Activated CD4-positive, alpha-beta T cell treated with anti-CD3 and anti-CD28 coated beads, Interleukin-2, amount 50 U/mL, for 48 hours (primary cell): ENCODE measurements at places on chromosomes 2 and 18.

DNA sequence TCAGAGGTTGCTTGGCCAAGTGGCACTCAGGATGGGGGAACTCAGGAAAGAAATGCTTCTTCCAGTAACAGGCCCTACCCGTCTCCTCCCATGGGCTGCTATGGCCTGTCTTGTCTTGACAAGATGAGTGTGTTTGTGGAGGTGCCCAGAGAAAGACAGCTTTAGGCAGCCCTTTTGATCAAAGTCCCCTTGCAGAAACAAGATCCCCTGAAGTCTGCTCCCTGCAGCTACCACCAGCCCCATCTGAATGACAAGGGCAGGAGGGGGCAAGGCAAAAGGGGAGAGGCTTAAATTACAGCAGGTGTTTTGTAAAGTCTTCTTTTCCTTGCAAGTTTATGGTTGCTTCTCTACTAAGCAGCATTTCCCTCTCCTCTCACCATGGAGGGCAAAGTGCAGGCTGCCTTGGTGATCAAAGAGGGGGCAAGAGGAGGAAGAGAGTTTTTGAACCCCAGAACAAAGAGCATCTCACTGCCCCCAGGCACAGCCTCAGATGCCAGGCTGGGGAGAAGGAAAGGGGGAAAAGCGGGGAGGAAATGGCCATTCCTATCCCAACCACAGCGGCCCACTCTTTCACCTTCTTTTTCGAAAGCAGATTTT, 6.7 kb downstream of the EVA1A start:
- DNase-seq = no peak

DNA sequence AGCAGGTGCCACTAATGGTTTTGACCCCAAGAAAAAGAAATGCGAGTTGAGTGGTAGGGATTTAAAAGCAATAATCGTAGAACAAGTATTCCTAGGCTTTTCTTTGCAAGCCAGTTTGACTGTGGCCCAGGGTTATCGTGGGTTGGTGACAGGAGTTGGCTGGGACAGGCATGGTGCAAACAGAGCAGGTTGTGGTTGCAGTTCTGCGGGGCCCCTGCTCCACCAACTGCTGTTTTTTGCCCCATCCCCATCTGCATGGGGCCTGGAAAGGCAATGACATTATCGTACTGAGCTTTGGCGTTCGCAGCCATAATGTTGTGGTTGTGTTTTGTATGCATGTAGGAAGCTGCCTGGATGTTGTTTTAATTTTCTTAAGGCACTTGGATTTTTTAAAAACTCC, 274.0 kb downstream of the TSN start:
- no peak for DNase-seq

GRCh38 chr2:15694589-15694986, 102.9 kb downstream of the DDX1 start:
- no peak for DNase-seq

- no peak for DNase-seq
Observed at GRCh38 chr2:217837530-217837929, 165.3 kb downstream of the TNS1 start.

- no peak for DNase-seq
Observed at GRCh38 chr2:127630864-127631540, 15.0 kb upstream of the GPR17 start.

DNA sequence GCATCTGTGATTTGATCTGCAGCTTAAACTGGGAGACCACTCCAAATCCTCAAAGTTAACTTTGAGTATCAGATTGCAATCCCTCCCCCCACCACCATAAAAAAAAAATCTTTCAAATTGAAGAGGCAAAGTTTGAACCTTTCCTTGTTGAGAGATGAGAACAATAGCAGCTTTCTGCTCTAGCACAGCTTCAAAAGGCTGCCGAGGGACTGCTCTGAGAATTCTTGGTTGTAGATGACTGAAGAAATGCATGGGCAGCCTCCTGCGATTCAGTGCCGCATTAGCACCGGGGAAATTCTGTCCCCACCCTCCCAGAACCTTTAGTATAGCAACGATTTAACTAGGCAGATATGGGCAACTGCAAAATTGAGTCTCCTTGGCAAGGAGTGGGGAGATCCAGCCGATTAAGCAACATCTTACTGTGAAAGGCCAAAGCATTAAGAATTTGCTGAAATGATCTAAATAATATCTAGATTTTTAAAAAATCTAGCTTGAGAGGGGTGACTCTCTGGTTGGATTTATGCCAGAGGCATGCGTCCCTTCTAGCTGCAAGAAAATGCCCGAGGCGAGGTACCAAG, 3.9 kb upstream of the SP5 start:
- DNase-seq = no peak

DNA sequence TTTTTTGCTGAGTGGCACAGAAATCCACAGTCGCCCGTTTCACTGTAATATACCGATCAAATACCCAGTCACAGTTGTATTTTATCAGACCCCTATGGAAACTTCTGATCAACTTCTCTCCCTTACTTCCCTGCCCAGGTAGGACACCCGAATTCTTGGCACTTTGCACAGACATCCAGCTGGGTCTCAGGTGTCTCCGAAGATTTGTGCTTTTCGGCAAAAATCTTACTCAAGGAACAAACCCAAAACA, 596 bp downstream of the MREG start:
- DNase-seq = no peak

DNA sequence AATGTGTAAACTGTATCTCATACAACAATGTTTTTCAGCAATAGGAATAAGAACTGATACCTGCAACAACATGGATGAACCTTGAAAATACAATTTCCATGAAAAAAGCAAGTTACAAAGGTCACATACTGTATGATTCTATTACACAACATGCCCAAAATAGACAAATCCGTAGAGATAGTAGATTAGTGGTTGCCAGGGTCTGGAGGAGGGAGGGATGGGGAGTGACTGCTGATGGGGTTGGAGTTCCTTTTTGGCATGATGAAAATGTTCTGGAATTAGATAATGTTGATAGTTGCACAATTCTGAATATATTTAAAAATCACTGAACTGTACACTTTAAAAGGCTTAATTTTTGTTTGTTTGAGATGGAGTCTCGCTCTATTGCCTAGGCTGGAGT, 33.8 kb downstream of the UBXN4 start:
- DNase-seq = no peak

- no peak for DNase-seq
Observed at GRCh38 chr2:114022360-114023085, 132.6 kb downstream of the ACTR3 start.

- no peak for DNase-seq
Observed at GRCh38 chr2:204971206-204971907, 426.1 kb downstream of the PARD3B start.

DNA sequence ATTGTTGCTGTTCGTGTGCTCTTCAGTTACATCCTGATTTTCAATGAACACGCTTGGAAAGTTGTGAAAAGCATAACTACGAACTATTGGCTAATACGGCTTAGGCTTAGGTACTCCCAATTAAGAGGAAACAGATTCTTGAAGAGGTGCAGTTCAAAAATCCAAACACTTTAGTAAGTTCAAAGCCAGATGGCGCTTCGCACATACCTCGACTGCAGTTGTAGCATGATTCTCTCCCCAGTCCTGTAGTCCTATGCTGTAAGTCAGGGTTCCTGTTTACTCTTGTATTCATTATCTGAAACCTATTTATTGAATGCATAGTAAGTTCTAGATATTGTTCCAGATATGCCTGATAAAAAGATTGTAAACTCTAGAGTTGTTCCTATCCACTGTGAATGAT, 165.2 kb downstream of the TRIB2 start:
- DNase-seq = no peak
